ENCODE measurements at places on chromosomes 12 and 14. TPM values are rescaled to one million over a fixed set of nuclear protein-coding genes. Genes with fewer than 3 reads are reported as not detected.

The FZD10 gene
- 0.04 TPM for total RNA-seq

The PYGL gene
- 315 TPM for total RNA-seq

The TBC1D30 gene
- 0.39 TPM for total RNA-seq

The VDR gene
- 49.6 TPM for total RNA-seq

The POTEM gene
- total RNA-seq, result not detected

The FOXG1 gene
- not detected for total RNA-seq

The ASIC1 gene
- total RNA-seq, result 3.5 TPM

The PLEKHG3 gene
- 51.3 TPM for total RNA-seq

The KCNC2 gene
- total RNA-seq, result not detected

The PRB2 gene
- not detected for total RNA-seq

The KCNH3 gene
- not detected for total RNA-seq

The IL26 gene
- total RNA-seq, result not detected

The RND1 gene
- not detected for total RNA-seq

The ARPC3 gene
- 1,114 TPM for total RNA-seq

The LRTM2 gene
- not detected for total RNA-seq

The ESR2 gene
- total RNA-seq, result 0.23 TPM

The TAS2R9 gene
- total RNA-seq, result not detected

The C14orf39 gene
- not detected for total RNA-seq

The LRRC10 gene
- not detected for total RNA-seq

The NANOG gene
- not detected for total RNA-seq

The DPF3 gene
- 0.16 TPM for total RNA-seq

The ETFBKMT gene
- total RNA-seq, result 0.57 TPM

The KRT71 gene
- total RNA-seq, result not detected

The ACYP1 gene
- total RNA-seq, result 9.1 TPM

The LMNTD1 gene
- total RNA-seq, result not detected

The AJUBA gene
- total RNA-seq, result 144 TPM

The P2RX2 gene
- total RNA-seq, result not detected

The LIN7A gene
- total RNA-seq, result not detected

The MYF6 gene
- total RNA-seq, result not detected

The CCDC177 gene
- not detected for total RNA-seq

The DNAJC22 gene
- not detected for total RNA-seq

The ARMH4 gene
- 0.04 TPM for total RNA-seq

The HOXC6 gene
- total RNA-seq, result 0.78 TPM

The ANHX gene
- not detected for total RNA-seq

The SLC25A21 gene
- 0.34 TPM for total RNA-seq

The IL22 gene
- not detected for total RNA-seq

The SLC22A17 gene
- total RNA-seq, result 1.4 TPM

The THAP2 gene
- 1.5 TPM for total RNA-seq

The KRT6C gene
- total RNA-seq, result 11.7 TPM

The HCAR3 gene
- 1.4 TPM for total RNA-seq

The AQP6 gene
- total RNA-seq, result 0.47 TPM

The TAS2R42 gene
- not detected for total RNA-seq

The AGAP2 gene
- total RNA-seq, result 0.80 TPM

The VRTN gene
- not detected for total RNA-seq

The KRT82 gene
- not detected for total RNA-seq

The PWP1 gene
- total RNA-seq, result 73.7 TPM

The EML5 gene
- total RNA-seq, result 0.72 TPM

The INSM2 gene
- not detected for total RNA-seq

The TUBA1A gene
- 80.7 TPM for total RNA-seq

Measured in hair follicular keratinocyte (primary cell).